ENCODE measurements at places on chromosomes 5 and 9. TPM values are rescaled to one million over a fixed set of nuclear protein-coding genes. Genes with fewer than 3 reads are reported as not detected.

TRIM32 gene
- total RNA-seq = 31.7 TPM

ECM2 gene
- not detected for total RNA-seq

HMGCS1 gene
- 39.1 TPM for total RNA-seq

TLE4 gene
- total RNA-seq = 337 TPM

GRCh38 chr5:137858223-137858916 lies 9.3 kb upstream of the MYOT start:
- peak; percentile 12 for DNase-seq

GRCh38 chr5:68745448-68745847 lies 348.4 kb upstream of the SLC30A5 start:
- DNase-seq = no peak

DNA sequence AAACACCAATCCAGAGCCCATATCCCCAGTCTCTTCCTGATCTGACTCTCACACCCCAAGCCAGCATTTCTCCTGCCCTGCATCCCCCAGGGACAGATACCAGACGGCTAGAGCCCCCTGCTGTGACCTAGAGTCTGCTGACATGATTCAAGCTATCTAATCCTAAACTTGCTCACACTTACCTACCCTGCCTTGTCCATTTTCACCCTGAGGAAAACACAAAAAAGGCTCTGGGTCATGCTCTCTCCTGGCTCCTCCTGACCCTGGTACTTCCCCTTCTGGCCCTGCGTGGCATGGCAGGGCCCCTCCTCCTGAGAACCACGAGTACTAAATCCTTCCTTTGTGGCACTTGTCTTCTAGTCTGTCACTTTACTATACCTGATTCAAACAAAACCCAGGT lies 2.8 kb upstream of the ARRDC1 start:
- DNase-seq = no peak

DNA sequence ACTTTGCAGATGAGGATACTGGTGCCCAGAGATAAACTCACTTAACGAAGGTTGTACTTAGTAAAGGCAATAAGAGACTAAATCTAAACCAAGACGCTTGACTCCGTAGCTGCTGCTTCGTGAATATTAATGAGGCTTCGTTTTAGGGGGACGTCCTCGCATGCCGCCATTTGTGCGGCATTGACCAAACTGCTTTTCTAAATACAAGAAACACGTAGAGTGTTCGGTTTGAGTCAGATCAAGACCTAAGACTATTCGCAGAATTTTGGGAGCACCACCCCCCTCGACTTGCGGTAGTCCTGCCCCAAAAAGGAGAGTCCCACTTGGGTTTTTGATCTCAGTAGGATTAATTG lies 1.1 kb downstream of the NPM1 start:
- no peak for DNase-seq

- DNase-seq = no peak
Measured at GRCh38 chr5:1797103-1797800, 2.4 kb downstream of the MRPL36 start.

- DNase-seq = no peak
Measured at GRCh38 chr9:112135706-112136105, 39.4 kb downstream of the SUSD1 start.

All from A172 (cell line).